ENCODE measurements at places on chromosomes 7 and 10.

DNA sequence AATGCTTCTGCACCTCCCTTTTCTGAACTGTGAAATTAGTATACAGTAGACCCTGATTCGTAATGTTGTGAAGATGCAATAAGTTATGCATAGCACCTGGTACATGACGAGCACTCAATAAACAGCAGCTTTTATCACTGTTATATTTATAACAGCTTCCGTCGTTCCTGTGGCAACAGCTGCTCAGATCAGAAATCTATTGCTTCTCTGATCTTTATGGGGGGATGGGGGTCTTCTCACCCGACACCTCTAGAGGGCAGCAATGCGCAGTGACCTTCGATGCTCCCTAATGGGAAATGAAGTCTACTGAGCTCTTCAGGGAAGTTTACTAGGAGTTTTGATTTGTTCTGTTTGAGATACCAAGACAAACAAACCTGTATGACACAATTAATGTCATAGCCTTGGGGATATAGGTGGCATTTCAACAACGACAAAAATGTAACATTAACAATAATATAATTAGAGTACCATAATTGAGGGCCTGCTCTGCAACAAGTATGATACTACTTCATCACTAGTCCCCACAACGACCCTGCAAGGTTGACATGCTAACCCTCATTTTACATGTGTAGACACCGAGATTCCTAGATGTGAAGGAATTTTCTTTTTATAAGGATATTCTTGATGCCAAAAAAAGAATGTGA is 289.6 kb downstream of the SFMBT2 start:
- DNase-seq = peak; percentile 63

- DNase-seq = no peak
Measured at GRCh38 chr7:155916926-155917655, 104.8 kb upstream of the SHH start.

DNA sequence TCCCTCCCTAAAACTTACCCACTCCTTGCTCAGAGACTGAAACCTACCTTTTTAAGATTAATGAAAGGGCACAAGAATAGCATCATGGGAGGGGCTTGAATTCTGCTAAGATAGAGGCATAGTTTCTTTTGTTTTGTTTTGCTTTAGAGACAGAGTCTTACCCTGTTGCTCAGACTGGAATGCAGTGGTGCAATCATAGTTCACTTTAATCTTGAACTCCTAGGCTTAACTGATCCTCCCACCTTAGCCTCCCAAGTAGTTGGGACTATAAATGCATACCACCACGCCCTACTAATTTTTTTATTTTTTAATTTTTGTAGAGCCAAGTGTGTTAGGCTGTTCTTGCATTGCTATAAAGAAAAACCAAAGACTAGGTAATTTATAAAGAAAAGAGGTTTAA is 17.7 kb upstream of the DNMBP start:
- no peak for DNase-seq

GRCh38 chr7:108030516-108030915 is 27.6 kb upstream of the LAMB1 start:
- DNase-seq = no peak

DNA sequence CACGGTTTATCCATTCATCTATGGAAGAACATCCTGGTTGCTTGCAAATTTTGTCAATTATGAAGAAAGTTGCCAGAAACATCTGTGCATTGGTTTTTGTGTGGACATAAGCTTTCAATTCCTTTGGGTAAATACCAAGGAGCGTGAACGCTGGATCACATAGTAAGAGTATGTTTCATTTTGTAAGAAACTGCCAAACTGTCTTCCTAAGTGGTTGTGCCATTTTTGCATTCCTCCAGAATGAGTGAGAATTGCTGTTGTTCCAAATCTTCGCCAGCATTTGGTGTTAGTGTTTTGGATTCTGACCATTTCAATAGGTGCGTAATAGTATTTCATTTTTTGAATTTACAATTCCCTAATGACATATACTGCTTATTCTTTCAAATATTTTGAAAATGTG is 155.3 kb upstream of the FRMD4A start:
- no peak for DNase-seq

GRCh38 chr7:83161899-83162401 is 734 bp downstream of the PCLO start:
- no peak for DNase-seq

GRCh38 chr10:20841419-20841818 is 55.7 kb downstream of the NEBL start:
- DNase-seq = no peak

DNA sequence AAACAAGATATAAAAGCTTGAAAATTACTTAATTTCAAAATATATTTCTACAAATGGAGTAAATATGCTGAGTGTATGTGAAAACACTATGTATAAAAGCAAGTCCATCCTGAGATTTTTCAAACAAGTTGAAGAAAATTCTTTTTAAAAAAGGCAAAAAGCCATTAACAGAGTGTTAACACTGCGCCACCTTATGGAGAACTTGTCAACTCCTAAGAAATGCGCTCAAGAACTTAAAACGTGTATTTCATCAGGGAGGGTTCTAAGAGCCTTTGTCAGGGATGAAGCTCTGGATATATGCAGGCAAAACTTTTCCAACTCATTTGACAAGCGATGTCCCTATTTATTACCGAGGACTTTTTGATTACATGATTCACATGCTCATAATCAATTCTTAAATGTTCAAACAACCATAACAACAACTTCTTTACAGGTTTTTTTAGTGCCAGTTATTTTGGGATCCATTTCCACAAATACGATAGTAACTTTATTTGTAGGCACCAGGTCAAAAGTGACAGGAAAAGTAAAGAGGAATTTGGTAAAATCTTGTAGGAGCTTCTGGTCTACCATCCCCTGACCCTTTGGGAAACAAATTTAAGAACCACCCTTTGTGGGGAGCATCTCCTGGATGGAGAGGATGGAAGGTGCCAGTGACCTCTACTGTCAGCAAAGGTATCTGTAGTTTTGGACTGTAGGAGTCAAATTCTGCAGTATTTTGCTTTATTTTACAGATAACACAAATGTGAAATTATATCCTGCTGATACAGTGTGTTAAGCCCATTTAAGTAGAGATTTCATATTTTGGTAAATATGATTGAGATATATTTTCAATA is 23.2 kb downstream of the CALCR start:
- no peak for DNase-seq

GRCh38 chr10:80619036-80619435 is 81.3 kb downstream of the SH2D4B start:
- no peak for DNase-seq

- DNase-seq = no peak
Measured at GRCh38 chr7:150735596-150736358, 1.4 kb upstream of the GIMAP5 start.

- DNase-seq = no peak
Measured at GRCh38 chr10:15844517-15844916, 15.8 kb downstream of the MINDY3 start.

- DNase-seq = no peak
Measured at GRCh38 chr10:106360870-106361269, 803.6 kb downstream of the SORCS1 start.

DNA sequence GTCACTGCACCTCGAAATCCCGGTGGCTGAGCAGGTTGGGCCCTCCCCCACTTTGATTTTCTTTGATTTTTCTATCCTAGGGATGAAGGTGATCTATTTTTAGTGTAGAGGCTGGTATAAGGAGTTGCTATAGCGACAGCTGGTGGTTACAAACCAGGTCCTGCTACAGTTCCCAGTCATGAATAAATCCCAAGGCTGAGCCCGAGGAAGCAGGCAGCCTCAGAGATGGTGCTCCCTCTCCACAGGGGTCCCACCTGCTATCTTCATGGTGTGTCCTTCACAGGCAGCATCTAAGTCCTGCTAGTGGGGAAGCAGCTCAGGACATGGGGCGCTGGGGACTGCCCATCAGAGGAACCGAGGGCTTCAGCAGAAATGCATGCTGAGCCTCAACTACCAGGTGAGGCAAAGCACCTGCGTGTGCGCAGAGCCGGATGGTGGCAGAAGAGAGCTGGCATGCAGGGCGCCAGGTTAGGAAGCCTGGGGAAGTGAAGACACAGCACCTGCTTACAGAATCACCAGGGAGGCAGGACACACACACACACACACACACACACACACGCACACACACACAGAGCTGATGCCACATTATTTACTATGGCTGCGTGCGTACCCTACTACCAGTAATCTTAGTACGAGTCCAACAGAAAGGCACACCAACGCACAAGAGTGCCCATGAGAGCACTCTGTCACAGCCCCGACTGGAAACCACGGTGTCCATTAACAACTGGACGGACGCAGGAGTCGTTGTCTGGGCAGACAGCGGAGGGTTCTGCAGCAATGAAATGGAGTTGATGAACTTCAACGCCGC is 150.9 kb downstream of the PRKAG2 start:
- DNase-seq = no peak

GRCh38 chr7:137986252-137987017 is 15.5 kb downstream of the CREB3L2 start:
- DNase-seq = no peak

- no peak for DNase-seq
Measured at GRCh38 chr7:155464183-155464582, 6.3 kb downstream of the EN2 start.

- DNase-seq = no peak
Measured at GRCh38 chr7:135102372-135102771, 45.5 kb upstream of the TMEM140 start.

DNA sequence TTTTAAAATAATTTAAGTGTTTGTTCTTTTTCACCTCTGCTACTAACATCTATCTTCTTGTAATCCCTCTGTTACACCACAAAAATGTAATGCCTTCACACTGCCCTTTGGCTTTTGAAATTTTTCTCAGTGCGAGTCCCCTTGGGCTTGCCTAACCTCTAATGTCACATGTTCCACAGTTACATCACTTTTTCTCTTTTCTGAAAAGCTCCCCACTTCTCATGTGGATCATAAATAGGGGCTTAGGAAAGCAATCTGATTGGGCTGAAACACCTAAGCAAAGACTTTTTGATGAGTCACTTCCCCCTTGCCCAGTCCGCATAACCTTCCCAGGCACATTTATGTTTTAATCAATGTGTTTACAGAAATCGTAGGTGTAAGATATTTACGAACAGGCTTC is 288.2 kb downstream of the IPMK start:
- no peak for DNase-seq

DNA sequence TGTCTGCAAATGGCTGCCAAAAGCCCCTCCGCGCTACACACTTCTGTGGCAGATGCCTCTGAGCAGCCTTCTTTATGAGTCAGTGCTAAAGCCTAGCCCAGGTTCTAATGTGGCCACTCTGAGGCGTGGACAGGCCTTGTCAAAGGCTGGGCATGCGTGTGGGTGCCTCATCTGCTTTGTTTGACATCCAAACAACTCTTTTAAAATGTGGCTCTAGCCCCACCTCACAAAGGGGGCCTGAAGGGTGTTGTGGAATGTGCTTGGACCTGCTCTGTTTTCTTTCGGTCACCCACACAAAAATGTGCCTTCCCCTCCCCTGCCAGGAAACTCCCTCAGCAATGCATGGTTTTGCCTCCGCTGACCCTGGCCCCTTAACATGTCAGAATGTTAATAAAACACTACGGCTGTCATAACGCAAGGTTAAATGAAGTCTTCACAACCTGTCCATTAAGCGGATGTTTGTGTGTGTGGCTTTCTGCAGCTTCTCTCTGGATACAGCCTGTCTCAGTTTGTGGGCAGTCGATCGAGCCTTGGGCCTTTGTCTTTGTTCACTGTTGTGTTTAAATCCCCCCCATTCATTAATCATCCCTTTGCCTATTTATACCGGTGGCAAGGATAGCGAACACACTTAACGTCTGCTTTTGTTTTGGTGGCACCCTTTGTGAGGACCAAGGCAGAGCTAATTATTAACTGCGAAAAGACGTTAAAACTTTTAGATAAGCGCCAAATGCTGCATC is 718.9 kb downstream of the LRMDA start:
- no peak for DNase-seq

DNA sequence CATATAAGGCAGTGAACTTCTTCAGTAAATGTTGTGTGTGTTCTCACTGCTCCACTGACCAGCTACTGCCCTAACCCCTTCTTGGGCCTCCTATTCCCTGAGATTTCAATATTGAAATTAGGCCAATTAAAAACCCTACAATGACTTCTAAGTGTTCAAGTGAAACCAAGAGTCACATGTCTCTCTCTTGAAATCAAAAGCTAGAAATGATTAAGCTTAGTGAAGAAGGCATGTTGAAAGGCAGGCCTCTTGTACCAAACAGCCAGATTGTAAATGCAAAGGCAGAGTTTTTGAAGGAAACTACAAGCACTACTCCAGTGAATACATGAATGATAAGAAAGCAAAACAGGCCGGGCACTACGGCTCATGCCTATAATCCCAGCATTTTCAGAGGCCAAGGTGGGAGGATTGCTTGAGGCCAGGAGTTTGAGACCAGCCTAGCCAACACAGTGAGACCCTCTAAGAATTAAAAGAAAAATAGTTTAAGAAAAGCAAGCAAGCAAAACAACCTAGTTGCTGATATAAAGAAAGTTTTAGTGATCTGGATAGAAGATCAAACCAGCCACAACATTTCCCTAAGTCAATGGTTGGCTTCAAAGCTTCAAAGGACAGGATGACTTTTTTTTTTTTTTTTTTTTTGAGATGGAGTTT is 22.3 kb downstream of the BRAF start:
- DNase-seq = no peak

DNA sequence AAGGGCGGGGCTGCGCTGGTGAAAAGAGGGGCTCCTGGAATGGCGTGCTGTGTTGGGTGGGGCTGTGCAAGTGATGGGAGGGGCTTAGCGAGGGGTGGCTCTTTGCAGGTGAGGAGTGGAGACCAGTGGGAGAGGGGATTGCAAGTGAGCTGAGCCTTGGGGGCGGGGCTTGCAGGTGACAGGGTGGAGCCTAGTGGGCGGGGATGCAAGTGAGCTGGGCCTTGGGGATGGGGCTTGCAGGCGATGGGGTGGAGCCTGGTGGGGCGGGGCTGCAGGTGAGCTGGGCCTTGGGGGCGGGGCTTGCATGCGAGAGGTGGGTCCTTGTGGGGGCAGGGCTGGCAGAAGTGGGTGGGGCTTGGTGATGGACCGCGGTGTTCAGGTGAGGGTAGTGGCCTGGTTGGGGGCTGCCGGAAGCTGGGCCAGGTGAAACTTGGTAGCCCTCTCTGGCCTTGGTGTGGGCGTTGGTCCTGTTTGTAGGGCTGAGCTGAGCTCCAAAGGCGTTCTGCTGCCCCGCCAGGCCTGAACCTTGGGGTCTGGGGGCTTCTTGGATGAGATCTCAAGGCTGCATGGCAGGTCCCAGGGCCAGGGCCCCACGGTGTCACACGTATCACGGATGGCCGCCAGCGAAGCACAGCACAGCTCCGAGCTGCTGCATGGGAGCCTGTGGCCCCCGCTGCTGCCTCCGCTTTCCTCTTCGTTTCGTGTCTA is 743 bp upstream of the PITRM1 start:
- DNase-seq = no peak

DNA sequence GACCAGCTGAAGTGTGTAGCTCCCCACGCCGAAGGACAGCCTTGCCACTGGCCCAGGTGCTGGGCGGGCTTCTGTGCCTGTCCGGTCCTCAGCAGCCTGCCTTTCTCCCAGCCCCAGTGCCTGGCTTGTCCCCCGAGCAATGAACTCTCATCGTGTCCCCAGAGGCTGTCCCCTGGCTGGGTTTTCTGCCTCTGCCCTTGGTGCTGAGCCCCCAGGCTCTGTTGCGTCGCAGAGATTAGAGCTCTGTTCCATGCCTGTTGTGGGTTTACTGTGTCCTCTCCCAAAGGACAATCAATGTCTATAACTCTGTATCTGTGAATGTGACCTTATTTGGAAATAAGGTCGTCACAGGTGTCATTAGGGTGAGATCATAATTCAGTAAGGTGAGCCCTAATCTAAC is 226.1 kb upstream of the SHH start:
- DNase-seq = no peak

GRCh38 chr10:91691981-91692380 is 59.1 kb upstream of the PPP1R3C start:
- DNase-seq = no peak

GRCh38 chr7:15985587-15986384 is 299.3 kb upstream of the MEOX2 start:
- DNase-seq = no peak

Measured in stimulated activated CD4-positive, alpha-beta T cell treated with anti-CD3 and anti-CD28 coated beads, Interleukin-12 subunit alpha, Interleukin-12 subunit beta, amount 100 ng/mL, for 24 hours (primary cell).